ENCODE measurements at places on chromosomes 1 and 21.

- H3K4me1 ChIP-seq: no peaks in the 10 kb centered on the region
- no peaks in the 10 kb centered on the region for H3K36me3 ChIP-seq
- no peak overlapping the region for H3K27ac ChIP-seq
- no peak overlapping the region for H3K4me3 ChIP-seq
These were observed 5.0 kb downstream of the DMRTB1 start for GRCh38 chr1:53463961-53464899.

- H3K27ac ChIP-seq: peak overlapping the region; percentile 88
- H3K4me3 ChIP-seq: no peak overlapping the region
- DNase-seq: peak; percentile 90
- H3K4me1 ChIP-seq: no peaks in the 10 kb centered on the region
- H3K36me3 ChIP-seq: no peaks in the 10 kb centered on the region
These were observed 37.7 kb upstream of the MAP10 start for GRCh38 chr1:232767305-232768074.

DNA sequence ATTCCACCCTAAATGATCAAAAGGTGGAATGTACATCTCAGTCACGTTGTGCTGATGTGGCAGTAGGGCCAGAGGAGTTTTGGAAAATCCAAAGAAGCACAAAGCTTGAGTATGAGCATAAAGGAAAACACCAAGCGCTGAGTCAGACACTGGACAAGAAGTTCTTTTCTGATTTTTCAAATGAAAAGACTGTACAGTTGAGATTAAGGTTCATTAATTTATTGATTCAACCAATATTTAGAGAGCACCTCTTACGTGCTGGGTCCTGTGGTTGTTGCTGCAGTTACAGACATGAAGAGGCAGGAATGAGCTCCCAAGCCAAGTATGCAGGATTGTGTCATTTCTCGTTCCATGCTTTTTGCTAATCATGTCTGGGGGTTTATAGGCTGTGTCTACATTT is 28.9 kb upstream of the APP start:
- H3K4me1 ChIP-seq: no peaks in the 10 kb centered on the region
- no peak for DNase-seq
- H3K27ac ChIP-seq: no peak overlapping the region
- H3K4me3 ChIP-seq: no peak overlapping the region
- no peaks in the 10 kb centered on the region for H3K27me3 ChIP-seq

GRCh38 chr1:101284622-101285218 is 47.9 kb downstream of the S1PR1 start:
- H3K4me3 ChIP-seq: no peak overlapping the region
- no peaks in the 10 kb centered on the region for H3K36me3 ChIP-seq
- no peak overlapping the region for H3K27ac ChIP-seq
- no peak for DNase-seq

- no peak overlapping the region for H3K4me3 ChIP-seq
- no peaks in the 10 kb centered on the region for H3K36me3 ChIP-seq
- H3K4me1 ChIP-seq: no peaks in the 10 kb centered on the region
- H3K27me3 ChIP-seq: peaks cover 53% of the 10 kb centered on the region
- DNase-seq: no peak
- H3K27ac ChIP-seq: no peak overlapping the region
These were observed 1.8 kb downstream of the WNT3A start for GRCh38 chr1:228008391-228009115.

GRCh38 chr1:227315629-227316346 is 2.5 kb downstream of the CDC42BPA start:
- no peaks in the 10 kb centered on the region for H3K36me3 ChIP-seq
- peak; percentile 70 for DNase-seq
- peak overlapping the region; percentile 93 for H3K27ac ChIP-seq
- H3K4me3 ChIP-seq: peak overlapping the region; percentile 50
- H3K27me3 ChIP-seq: no peaks in the 10 kb centered on the region

DNA sequence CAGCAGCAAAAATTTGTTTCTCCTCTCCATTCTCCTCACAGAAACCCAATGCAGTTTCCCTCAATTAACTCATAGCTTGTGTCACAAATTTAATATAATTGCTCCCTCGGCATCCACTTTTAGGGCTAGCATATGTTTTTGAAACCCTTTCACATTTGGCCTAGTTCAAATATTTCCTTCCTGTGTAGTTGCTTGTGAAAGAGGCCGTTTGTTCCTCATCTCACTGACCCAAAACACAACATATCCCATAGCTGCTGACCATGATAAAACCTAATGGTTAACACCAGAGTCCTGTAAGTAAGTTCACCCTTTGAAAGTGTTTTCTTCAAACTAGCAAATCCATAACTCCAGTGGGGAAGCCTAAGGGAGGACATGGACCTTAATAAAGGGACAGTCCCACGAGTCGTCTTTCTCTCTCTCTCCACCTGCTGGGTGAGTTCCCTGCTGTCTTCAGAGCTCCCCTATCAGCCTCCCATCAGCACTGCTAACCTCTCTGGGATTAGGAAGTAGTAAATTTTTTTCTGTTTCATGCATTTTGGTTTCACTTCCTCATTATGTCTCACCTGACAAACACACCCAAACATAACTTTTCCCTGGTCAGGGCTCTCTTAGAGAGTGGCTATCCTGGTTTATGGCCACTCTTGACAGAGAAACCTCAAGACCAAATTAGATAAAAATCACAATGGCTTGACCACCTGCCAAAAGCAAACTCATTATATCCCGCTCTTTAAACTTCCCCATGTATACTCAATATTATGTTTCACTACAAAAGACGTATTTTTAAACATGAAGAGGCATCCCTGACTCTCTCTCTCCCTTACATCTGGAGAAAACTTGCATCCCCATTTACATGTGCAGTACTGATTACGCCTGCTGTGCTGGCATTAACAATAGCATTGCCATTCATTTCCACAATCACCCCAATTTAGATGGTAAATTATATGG is 177.7 kb upstream of the HP1BP3 start:
- H3K4me1 ChIP-seq: peaks cover 6% of the 10 kb centered on the region
- H3K36me3 ChIP-seq: no peaks in the 10 kb centered on the region
- no peaks in the 10 kb centered on the region for H3K27me3 ChIP-seq
- H3K27ac ChIP-seq: peak overlapping the region; percentile 75
- H3K4me3 ChIP-seq: no peak overlapping the region

DNA sequence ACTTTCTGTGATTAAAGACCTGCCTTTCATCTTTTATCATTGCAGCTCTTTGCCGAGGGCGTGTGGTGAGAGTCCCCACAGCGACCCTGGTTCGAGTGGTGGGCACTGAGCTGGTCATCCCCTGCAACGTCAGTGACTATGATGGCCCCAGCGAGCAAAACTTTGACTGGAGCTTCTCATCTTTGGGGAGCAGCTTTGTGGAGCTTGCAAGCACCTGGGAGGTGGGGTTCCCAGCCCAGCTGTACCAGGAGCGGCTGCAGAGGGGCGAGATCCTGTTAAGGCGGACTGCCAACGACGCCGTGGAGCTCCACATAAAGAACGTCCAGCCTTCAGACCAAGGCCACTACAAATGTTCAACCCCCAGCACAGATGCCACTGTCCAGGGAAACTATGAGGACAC is 32.0 kb downstream of the PTGFRN start:
- no peaks in the 10 kb centered on the region for H3K36me3 ChIP-seq
- H3K27me3 ChIP-seq: no peaks in the 10 kb centered on the region
